ENCODE measurements at places on chromosomes 16 and 17.

DNA sequence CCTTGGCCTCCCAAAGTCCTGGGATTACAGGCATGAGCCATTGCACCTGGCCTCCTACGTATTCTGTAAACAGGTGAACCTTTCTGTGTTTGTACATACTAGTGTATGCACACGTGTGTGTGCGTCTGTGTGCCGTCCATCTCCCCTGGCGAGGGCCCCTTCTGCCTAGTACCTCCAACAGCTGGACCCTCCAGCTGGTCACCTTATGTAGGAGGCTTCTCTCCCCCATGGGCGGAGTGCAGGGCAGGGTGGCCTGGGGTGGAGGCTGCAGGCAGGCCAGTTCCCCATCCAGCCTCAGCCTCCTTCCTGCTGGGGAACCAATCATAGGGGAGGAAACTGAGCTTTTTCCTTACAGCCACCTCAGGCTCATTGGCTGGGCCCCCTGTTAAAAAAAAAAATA lies 24.4 kb upstream of the DOC2B start:
- DNase-seq: no peak

- DNase-seq: no peak
Measured at GRCh38 chr17:11305524-11305923, 64.5 kb downstream of the SHISA6 start.

GRCh38 chr16:70795296-70795912 lies 5.6 kb downstream of the VAC14 start:
- no peak for DNase-seq

DNA sequence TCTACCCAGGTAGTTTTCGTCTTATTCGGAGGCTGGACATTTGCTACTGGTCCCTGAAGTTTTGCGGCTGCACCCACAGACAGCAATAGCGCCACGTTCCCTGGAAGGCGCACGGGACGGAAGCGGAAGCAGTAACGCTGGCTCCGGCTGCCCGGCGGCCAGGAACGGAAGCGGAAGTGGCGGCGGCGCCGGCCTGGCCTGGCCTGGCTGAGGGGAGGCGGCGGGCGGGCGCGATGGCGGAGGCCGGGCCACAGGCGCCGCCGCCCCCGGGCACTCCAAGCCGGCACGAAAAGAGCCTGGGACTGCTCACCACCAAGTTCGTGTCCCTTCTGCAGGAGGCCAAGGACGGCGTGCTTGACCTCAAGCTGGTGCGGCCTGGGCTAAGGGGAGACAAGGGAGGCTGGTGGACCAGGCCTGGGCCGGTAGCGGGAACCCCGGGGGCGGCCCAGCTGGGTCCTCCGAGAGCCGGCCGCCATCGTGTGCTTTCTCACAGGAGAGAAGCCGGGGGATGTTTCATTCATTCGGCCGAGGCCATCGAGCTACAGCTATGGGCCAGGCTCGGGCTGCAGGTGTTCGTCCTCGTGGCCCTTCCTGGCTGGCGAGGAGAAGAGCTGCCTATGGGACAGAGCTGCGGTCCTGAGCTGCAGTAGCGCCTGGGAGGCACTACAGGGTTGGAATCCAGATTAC lies at the start of gene E2F4:
Gene E2F4, plus strand, starts transcription at position 161 of the 687 bp plus-strand sequence. Its CDS starts 73 bp downstream, at position 234.
- peak; percentile 76 for DNase-seq

DNA sequence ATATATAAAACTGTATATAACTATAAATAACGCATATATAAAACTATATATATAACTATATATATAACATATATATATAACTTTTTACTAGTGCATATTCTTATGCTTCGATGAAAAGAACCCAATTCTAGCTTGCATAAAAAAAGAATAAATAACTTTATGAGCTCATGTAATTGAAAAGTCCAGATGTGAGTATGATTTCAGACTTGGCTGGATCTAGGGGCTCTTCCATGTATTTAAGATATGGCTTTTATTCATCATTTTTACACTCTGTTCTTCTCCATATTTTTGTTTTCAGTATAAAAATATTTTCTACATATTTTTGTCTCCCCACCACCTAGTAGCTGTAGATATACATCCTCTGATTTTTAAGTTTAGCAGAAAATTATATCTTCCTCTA lies 417.5 kb downstream of the CDH11 start:
- DNase-seq: no peak

DNA sequence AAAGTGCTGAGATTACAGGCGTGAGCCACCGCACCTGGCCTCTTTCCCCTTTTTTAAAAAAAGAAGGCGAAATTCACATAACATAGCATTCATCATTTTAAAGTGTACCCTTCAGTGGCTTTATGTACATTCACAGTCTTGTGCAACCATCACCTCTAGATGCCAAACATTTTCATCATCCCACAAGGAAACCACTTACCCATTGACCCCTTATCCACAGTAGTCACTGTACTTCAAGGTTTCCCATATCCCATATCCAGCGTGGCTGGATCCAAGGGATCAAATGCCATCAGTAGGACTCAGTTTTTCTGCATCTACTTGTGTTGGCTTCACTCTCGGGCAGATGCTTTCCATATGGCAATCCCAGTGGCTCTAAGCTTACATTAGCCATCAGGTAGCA lies 50.3 kb downstream of the BMERB1 start:
- DNase-seq: no peak

DNA sequence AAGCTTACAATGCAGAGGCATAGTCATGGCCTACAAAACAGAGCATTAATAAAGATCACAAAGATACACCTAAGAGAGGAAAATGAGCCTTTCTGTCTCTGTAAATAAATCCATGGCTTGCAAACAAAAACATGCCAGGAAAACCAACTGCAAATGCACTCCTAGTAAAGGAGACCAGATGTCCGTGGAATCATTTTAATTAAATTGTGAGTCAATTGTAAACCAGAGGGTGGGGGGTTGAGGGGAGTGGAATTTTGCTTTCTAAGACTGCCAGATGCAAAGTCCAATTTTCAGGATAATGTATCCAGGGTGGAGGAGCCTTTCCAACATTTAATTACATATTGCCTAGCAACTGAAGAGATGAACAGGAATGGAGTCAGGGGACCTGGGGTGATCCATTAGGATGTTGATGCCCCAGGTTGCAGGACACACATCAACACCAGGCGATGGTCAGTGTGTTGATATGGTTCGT lies 390.3 kb upstream of the CCL2 start:
- no peak for DNase-seq

- peak; percentile 50 for DNase-seq
Measured at GRCh38 chr17:73719588-73720071, 75.4 kb upstream of the SDK2 start.

- DNase-seq: no peak
Measured at GRCh38 chr16:65888201-65888600, 478.3 kb upstream of the CDH5 start.

DNA sequence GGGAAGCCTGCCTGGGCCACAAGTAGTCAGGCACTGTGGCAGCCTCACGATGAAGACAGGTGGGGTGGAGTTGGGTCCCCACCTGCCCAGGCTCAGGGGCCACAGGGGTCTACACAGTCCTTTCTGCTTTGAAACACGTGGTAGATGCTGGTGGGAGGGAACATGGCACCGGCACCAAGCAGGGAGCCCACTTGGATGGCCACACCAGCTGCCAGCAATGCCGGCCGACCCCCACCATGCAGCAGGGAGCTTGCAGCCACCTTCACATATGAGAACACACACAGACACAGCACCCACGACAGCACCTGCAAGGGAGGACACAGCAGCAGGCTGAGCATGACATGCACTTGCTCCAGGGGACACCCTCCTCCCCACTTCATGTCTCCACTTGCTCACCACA lies 2.4 kb downstream of the SLC52A1 start:
- no peak for DNase-seq

DNA sequence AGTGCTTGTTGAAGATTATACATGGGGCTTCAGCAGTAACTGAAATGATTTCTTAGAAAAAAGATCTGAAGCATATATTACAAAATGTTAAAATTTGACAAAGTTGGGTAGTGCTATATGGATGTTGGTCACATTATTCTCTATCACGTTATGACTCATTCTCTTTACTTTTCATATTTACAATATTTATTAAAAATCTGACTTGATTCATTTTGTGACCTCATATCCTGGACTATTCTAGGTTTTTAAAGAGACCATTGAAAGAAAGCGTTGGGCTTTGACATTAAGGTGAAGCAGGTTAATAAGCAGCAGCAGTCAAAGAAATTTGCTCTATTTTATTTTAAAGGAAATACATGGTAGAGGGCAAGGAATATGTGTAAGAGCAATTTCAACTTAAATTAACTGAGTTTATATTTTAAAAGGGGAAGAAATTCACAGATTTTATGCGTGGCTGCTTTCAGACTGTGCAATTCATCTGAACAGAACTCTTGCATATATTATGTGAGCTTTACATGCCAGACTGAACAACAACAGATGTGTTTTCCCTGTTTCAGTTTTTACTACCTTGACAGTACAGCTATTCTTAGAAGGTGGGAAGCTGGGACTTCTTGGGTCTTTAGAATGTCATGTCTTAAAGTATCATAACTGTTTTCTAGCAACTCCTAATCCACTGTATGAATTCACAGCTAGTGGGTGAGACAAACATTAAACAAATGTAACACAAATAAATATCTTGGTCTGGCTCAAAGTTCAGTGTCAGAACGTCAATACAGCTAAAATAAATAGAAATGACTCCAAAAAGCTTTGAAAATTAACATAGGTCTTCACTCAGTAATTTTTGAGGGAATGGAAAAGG lies 10.4 kb upstream of the FAM20A start:
- no peak for DNase-seq

DNA sequence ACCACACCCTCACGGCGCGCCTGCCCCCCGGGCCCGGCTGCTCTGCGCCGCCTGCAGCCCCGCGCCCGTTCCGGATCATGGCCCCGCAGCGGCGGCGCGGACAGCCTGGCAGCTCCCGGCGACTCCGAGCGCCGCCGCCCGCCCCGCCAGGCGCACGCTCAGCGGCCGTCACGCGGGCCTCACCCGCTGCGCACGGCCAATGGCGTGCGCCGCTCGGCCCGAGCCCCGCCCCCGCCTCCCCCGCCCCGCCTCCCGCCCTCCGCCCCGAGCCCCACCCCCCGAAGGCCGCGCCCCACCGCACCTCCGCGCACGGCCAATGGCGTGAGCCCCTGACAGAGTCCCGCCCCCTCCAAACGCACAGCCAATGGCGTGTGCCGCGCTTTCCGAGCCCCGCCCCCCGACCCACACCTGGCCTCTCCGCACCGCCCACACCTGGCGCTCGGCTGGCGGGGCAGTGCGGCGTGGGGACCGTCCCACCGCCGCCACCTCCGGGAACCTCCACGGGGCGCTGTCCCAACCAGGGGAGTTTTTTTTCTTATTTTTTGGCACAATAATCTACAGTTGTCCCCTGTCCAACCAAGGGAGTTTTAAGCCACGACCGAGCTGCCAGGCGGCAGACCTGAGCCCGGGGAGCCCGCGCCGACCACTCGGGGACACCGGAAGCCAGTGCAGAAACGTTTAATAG lies at the start of gene PCYT2:
Gene PCYT2, minus strand, starts transcription at position 123 of the 685 bp plus-strand sequence. Its CDS starts 44 bp downstream, at position 79.
- peak; percentile 73 for DNase-seq

DNA sequence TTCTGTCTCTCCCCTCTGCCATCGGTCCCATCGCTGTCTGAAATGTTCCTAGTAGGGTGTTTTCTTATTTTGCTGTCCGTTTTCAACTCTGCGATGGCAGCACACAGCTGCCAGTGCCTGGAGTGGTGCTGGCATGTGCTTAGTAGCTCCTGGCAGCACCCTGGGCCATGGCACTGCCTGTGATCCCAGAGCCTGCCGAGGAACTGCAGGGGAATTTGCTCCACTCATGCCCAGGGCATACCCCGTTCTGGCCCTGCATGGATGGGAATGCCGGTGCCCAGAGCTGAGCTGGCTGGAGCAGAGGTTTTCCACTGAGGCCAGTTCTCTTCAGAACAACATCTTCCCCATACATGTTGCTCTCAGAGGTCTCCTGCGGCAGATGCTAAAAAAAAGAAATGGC lies 43.1 kb downstream of the GPT2 start:
- no peak for DNase-seq

GRCh38 chr17:44210342-44211192 lies 8.9 kb downstream of the UBTF start:
- DNase-seq: no peak

GRCh38 chr17:75895370-75896155 lies 1.2 kb downstream of the TRIM65 start:
- no peak for DNase-seq

- DNase-seq: no peak
Measured at GRCh38 chr17:51685287-51685909, 425.1 kb downstream of the UTP18 start.

GRCh38 chr16:81548876-81549546 lies 104.4 kb downstream of the CMIP start:
- DNase-seq: no peak

GRCh38 chr16:77148121-77148520 lies 42.9 kb upstream of the MON1B start:
- DNase-seq: no peak

- no peak for DNase-seq
Measured at GRCh38 chr17:69950701-69951418, 124.2 kb upstream of the KCNJ16 start.

GRCh38 chr17:1312261-1312870 lies 32.9 kb downstream of the TRARG1 start:
- no peak for DNase-seq

DNA sequence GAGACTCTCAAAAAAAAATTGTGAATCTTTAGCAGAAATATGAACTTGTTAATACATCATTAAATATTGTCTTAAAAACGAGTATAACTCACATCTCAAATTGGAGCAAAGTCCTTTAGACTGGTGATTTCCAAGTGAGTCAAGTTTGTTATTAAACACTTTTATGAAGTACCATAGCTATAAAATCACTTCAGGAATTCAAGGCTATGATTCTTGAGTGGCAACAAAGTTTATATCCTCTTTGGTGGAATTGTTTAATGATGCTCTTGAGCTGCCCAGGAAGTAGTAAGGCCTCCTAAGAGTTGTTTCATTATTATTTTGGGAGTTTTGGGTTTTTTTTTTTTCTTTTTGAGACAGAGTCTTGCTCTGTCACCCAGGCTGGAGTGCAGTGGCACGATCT lies 16.7 kb upstream of the BLMH start:
- no peak for DNase-seq

- DNase-seq: no peak
Measured at GRCh38 chr17:81740395-81740961, 28.4 kb downstream of the SLC25A10 start.

- no peak for DNase-seq
Measured at GRCh38 chr16:76478105-76478504, 200.9 kb downstream of the CNTNAP4 start.

DNA sequence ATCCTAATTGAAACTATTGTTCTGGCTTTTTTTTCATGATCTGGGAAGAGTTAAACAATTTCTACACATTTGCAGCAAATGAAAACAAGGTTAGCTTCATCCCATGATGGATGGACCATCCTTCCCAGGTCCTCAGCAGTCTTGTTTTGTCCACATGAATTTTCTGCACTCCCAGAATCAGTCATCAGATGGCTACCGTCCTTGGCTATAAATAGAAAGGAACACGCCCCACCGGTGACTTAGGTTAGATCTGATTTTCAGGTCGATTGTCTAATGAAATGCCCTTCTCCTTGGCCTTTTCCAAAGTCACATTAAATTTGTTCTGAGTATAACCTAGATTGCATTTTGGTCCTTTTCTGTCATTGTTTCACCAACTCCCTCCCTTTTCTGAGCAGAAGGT lies 41.4 kb upstream of the NOL11 start:
- DNase-seq: no peak

DNA sequence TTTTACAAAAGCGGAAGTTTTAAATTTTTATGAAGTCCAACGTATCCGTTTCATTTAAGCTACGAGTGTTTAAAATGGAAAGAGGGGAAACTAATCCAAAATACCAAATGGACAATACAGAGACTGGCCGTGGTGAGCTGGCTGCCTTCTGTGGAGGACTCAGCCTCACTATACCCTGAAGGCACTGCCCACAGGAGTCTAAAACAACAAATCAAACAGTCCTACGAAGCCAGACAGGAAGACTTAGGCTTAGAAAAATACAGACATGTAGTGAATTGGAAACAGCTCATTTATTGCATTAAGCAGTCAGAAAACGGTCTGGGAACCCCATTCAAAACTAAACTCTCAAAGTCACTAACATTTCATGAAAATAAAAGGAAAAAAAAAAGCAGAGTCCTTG lies 75.1 kb downstream of the CYTH1 start:
- no peak for DNase-seq

Measured in left renal cortex interstitium (tissue), 4 donors.